ENCODE measurements at places on chromosomes 5 and 9. TPM values are rescaled to one million over a fixed set of nuclear protein-coding genes. Genes with fewer than 3 reads are reported as not detected.

GAPT gene
- not detected for total RNA-seq

BARX1 gene
- not detected for total RNA-seq

NCBP1 gene
- total RNA-seq, result 44.8 TPM

CDH6 gene
- total RNA-seq, result 82.3 TPM
